PC-9 (cell line): ENCODE measurements at places on chromosomes 12 and 14.

DNA sequence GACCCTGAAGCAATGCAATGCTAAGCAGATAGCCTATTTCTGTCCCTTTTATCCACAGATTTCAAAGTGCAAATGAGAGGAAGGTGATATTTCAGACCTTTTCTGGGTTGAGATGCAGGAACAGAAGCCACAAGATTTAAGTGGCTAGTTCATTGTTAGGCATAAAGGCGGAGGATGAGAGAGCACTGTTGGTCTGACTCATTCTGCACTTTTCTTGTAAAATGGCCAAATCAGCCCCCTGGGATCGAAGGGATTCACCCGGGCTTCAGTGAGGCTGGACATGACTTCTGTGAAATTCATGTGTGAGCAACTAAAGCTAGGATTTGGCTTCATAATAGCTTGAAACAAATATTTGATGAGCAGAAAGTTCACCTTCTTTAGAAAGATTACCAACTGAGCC, 101.9 kb upstream of the OVCH1 start:
- DNase-seq = no peak

GRCh38 chr12:2961705-2962104, 2.5 kb downstream of the TEAD4 start:
- DNase-seq = no peak

DNA sequence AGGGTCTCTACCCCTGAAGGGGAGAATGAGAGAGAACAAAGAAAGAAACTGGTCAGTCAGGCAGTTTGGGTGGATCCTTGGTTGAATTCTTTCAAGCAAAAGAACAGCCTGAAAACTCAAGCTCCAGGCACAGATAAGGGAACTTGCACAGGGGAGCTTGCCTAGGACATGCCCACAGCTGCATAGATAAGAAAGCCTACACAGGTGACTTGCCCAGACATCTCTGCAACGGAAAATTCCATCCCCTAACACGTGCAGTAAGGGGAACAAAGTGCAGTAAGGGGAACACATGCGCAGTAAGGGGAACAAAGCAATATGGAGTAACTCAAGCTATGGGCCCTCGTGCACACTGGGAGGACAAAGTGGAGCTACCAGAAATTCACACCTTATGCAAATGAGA, 540.1 kb upstream of the MIS18BP1 start:
- no peak for DNase-seq

DNA sequence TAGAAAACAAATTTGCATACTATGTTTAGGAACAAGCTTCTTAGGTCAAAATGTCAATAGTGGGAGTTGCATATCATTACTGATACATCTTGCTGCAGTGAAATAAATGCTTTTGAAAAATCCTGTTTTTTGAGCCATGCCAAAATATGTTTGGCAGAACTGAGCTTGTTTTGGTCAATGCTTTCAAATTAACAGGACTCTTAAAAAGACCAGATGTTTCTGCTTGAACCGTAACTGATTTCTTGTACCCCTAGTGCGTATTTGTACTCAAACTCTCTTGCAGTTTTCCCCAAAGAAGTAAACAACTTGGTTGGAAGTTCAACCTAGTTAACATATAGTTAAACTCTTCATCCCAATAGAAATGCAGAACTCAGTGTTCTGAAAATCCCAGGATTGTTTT, 3.4 kb downstream of the TRHDE start:
- DNase-seq = no peak

DNA sequence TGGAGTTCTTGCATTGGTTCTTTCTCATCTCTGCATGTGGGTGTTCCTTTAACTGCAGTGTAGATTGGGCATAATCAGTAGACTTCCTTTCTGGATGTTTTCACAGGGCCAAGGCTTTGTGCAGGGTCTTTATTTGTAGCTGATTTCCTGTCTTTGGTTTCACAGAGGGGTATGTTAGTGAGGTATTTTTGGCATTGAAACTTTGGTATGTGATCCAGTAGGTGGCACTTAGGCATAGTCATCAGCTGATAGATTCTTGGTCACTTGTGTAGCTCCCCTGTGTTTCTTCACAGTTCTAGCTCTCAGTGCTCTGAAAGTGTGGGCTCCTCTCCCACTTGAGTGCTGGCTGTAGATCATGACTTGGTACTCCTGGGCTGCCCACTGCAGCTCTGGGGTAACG, 52.7 kb upstream of the LMO3 start:
- no peak for DNase-seq
